ENCODE measurements at places on chromosomes 6 and 20.

- DNase-seq = no peak
These were observed 434.3 kb upstream of the IMPG1 start for GRCh38 chr6:76506808-76507207.

DNA sequence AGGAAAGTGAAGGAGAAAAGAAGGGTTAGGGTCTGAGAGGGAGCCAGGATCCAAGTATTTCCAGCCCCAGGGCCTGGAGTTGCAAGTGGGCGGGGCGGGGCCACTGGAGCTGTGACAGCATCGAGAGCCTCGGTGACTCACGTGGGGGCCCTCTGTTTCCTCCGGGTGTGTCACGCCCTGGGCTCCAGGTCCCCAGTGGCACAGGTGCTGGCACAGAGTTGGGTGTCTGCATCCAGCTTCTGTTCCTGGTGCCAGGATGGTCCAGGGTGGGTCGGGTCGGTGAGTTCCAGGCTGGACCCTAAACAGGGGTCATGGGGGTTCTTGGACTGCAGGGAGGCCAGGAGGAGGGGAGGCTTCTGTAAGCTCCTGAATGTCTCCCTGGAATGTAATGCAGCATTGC is 16.7 kb downstream of the RAET1L start:
- no peak for DNase-seq

DNA sequence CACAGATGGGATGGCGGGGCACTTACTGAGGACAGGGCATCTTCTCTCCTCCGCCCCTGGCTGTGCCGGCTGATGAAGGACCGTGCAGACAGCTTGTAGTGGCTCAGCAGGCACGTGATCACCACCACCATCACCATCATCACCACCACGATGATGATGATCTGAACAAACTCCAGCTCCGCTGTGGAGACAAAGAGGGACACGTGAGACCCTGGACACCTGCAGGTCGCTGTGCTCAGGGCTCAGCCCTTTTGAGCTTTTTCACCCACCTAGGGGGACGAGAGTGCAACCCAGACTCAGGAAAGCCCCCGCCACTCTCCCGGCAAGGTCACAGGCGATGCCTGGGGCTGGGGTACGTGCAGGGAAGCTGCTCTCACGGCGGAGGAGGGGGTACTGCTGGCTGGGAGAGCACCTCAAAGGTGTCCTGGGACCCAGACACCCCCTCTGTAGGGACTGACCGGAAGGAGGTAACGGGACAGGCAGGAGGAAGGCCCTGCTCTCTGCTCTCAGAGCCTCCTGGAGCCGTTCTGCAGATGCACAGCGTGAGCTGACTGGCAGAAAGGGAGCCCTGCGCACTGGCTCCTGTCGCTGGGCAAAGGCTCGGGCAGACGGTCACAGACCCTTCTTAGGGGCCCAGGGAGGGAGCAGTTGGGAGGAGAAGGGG is 39.4 kb upstream of the ZBP1 start:
- DNase-seq = peak; percentile 31

DNA sequence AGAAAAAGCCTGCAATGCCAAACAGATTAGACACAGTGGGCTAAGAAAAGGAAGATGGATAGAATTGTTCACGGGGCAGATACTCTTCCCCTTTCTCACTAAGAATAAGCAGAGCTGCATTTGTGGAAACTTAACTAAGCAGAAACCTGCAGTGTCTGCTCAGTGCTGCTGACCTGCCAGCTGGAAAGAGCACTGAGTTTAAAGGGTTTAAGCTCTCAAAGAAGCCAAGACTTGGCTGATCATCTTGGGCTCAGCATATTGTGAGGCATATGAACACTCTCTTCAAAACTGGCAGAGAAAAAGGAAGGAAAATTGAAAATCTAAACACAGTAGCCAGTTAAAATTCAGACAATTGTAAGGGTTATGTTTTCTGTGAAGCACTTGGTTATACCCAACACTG is 711.1 kb upstream of the EPHA7 start:
- peak; percentile 47 for DNase-seq

DNA sequence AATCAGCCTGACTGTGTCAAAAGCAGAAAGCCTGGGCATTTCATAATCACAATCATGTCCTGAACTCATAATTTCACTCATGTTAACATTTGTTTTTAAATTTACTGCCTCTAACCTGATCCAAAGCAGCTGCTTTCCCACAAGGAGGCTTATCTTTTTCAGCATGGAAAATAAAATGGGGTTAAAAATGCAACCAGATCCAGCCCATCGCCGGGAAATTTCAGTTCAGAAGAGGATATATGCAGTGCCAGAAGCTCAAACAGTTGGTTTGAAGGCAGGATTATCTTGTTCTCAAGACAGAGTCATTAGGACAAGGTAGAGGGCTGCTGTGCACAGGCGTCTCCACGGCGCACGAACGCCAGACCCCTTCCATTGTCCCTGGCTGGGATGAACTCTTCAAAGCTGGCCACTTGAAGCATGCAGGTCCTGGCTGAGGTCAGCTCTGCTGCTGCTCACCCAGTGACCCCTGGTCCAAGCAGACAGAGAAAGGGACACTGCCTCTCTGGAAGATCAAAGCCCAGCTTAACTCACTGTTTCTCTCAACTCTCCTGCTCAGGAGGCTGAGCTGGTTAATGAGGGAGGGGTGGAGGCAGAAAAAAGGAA is 191.1 kb upstream of the HEY2 start:
- DNase-seq = no peak

DNA sequence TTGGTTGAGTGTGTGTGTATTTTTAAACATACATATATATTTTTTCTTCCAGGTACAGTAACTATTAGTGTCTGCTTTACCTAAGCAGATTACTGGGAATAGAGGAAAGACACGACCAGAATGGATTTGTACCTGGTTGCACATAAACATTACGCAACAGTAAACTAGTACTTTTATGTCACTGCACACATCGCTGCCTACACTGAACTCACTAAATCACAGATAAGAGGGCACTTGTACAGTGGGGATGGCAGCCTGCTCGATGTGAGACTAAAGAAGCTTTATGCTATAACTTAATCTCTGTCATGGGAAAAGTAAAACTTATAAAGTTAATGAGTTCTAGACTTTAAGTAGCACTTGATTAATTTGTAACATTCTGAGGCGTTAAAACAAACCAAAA is 89.5 kb upstream of the SIM1 start:
- no peak for DNase-seq

- DNase-seq = no peak
These were observed 164.5 kb downstream of the FARS2 start for GRCh38 chr6:5425797-5426196.

GRCh38 chr6:64217721-64218620 is 582.4 kb downstream of the PHF3 start:
- DNase-seq = no peak

DNA sequence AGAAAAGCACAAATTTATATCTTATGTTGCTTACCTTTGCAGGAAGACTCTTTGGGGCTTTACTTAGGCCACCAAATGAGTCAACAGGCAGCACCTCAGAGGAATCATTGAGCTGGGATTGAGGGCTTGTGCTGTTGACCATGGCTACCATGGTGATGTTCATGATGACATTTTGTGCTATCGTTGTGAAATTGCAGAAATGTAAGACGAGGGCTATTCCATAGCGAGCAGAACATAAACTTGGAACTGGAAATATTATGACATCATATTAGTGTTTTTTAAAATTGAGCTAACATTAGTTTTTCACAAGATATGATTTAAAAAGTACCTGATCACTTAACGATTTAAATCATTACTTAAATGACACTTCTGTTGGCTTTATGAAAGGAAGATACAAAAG is 11.8 kb downstream of the SLC17A3 start:
- DNase-seq = no peak

DNA sequence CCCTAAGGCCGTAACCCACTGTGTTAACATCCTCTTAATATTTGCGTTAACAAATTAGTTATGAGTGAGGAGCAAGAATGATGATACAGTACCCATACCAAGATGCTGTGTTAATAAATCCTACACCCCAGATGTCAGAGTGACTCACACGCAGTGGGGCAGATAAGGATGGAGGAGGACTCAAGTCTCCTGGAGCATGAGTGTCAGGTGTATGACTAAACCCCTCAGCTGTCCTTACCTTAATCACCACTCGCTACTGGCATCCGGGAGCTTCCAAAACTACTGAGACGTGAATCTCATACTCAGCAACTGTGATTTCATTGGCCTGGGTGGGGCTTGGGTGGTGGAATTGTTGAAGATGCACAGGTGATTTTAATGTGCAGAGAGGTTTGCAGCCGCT is 131.3 kb upstream of the MTHFD1L start:
- DNase-seq = no peak

DNA sequence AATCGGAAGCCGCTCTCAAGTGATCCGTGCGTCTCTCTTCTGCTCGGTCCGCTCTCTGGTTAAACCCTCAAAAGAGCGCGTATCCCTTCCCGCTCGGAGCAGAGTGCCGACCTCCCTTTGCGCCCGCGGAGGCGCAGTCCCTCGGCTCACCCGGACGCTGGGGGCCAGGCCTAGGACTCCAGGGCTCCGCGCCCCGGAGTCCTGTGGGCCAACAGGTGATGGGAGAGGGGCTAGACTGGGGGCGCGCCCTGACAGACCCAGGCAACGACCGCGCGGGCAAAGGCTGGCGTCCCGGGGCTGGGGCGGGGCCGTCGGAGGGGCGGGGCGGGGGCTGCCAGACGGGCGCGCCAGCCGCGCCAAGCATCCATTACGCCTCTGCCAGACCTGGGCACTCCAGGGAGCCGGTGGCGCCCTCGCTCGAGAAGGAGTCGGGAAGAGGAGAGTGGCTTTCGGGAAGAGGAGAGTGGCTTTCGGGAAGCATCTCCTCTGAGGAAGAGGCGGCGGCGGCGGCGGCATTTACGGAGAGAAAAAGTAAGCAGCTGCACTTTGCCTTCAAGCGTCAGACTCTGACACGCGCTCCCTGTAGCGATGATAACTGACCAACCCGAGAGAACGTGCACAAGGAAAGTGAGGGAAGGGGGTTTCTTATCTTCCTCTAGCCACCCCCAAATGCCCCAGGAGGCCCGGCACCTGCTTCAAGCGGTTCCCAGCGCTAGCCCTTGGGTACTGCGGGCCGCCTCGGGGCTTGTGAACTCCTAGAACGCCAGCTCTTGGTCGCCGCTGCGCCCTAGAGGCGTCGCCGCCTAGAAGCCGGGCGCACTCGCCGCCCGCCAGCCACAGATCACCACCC is 2.6 kb downstream of the EPHA7 start:
- DNase-seq = peak; percentile 79

- no peak for DNase-seq
These were observed 76.5 kb upstream of the RGS17 start for GRCh38 chr6:153207617-153208016.

DNA sequence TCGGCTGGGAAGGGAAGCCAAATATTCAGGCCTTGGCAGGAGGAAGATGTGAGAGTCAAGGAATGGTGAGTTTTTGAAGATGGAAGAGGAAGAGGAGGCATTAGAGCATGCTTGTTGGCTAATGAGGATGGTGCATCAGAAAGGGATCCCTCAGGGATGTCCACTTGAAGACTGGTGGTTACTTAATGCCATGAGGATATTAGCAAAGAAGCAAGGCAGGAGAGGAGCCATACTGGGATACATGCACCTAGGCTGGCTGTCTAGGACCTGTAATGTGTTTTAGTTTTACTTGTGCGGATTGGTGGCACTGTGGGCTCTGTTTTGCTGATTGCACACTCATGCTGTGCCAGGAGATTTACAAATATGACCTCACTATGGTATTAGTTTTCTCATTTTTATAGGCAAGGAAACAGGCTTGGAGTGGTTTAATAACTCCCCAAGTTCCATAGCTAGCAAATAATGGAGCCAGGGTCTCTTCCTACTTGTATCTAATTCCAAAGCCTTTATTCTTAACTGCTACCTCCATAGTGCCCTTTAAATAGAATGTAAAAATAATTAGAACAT is 37.8 kb downstream of the NCOA7 start:
- no peak for DNase-seq

- no peak for DNase-seq
These were observed 366.3 kb upstream of the EPHA7 start for GRCh38 chr6:93785694-93786030.

GRCh38 chr6:158068156-158068892 is 86.7 kb downstream of the SYNJ2 start:
- no peak for DNase-seq

GRCh38 chr20:41274152-41274551 is 43.4 kb downstream of the ZHX3 start:
- DNase-seq = no peak

DNA sequence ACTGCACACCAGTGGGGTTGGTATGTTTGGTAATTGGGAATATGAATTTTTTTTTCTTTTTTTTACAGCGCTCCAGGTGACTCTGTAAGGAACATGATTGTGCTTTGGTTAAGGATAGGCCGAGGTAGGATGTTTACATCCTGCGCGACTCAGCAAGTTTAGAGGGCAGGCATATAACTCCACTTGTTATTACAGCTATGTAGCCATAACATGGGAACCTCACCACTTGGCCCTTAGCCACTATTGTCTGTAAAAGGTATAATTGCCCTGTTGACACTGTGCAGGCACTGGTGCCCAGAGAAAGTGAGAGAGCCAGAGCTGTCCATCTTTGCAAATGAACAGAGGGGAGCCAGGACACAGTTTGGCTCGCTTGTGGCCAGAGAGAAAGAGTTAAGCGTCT is 172.9 kb downstream of the MCHR2 start:
- no peak for DNase-seq

DNA sequence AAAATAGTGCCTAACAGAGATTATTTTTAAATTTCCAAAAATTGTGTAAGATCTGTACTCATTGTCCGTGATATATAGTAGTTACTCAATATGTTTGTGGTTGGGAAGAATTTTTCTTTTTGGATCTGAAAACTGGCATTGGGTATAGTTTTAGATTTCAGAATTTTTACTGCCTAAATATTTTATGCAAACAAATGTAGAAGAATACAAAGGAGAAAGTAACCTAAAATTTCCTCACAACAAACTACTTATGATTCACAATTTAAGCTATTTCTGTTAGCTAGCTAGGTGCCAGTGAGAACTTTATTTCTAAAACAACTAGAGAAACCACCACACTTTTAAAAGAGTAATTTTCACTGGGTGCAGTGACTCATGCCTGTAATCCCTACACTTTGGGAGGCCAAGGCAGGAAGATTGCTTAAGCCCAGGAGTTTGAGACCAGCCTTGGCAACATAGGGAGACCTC is 38.8 kb downstream of the SESN1 start:
- no peak for DNase-seq

GRCh38 chr20:2311329-2311728 is 15.5 kb downstream of the TGM3 start:
- no peak for DNase-seq

Data from right forelimb (tissue), 1 donor.